ENCODE measurements at places on chromosomes 12 and 14.
A peak's percentile ranks its signal among the peaks of the same experiment; 100 is the strongest.

DNA sequence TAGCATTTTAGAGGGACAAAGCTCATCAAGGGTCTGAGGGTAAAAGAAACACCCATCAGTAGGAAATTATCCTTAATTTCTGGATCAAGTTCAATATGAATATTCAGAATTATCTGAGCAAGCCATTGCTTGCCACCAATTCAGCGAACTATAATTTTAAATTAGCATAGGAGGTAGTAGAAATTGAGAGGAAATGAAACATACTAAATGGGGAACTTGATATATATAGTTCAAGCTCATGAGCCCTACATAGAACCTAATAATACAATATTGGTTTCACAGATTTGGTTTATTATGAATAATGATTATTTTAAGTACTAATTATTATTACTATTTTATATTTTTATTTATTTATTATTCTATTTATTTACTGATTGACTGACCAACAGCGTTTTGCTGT is 42.1 kb upstream of the GXYLT1 start:
- no peak for DNase-seq

DNA sequence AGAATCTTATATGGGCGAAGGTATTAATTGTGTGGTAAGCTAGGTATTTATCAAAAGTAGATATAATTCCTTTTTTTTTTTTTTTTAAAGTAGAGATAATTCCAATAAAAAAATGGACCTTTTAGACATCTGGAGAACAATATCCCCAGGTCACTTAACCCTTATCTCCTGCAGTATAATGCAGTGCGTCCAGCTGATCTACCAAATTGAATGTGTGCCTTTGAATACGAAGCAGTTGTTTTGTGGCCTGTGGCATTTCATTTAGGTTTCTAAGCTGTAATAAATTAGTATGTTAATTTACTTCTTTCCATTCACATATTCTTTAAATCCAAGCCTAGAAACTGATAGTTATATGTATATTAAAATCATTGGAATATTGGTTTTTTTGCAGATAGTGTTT is 3.1 kb downstream of the FUT8 start:
- no peak for DNase-seq

- DNase-seq, result peak; percentile 41
Observed at GRCh38 chr14:52397844-52398243, 83.7 kb downstream of the PTGER2 start.

DNA sequence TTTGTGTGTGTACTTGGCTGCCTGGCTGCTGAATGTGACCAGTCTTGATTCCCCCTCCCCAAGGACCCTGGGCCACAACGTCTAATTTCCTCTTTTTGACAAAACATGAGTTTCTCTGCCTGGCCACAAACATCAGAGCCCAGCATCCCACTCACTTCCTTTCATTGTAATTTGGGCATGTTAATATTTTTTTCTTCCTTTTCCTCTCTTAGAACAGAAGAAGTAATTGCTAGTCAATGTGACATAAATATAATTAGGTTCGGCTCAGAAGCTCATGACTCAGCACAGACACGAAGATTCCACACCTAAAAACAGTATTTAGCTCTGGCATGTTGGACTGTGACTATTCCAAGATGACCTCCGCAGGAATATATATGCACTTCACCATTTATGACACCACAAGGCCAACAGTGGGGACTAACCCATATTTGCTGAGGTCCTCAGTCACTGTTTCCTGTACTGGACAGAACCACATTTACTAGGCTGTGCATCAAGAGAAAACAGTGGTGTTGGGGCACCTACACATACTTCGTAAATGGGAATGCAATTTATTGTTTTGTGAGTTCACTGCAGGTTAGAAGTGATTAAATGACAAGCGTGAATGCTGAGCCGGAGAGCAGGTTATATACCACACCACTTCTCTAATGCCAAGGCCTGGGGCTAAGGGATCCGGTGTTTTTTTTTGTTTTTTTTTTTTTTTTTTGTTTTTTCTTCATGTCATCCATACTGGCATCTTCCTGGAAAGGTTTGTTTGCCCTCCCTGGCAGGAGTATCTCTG is 4.2 kb downstream of the GSG1 start:
- no peak for DNase-seq

- DNase-seq, result peak; percentile 1
Observed at GRCh38 chr12:7542813-7543212, 39.2 kb upstream of the CD163 start.

GRCh38 chr12:109575683-109576082 is 2.1 kb downstream of the MVK start:
- DNase-seq, result no peak

DNA sequence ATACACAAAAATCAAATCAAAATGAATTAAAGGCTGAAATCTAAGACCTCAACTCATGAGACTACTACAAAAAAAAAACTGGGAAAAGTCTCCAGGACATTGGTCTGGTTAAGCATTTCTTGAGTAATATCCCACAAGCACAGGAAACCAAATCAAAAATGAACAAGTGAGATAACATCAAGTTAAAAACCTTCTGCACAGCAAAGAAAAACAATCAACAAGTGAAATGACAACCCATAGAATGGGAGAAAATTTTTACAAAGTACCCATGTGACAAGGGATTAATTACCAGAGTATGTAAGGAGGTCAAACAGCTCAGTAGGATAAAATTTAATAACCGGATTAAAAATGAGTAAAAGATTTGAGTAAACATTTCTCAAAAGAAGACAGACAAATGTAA is 338.7 kb downstream of the SLC16A7 start:
- DNase-seq, result peak; percentile 12

- peak; percentile 60 for DNase-seq
Observed at GRCh38 chr12:58919231-58920101, 838 bp downstream of the LRIG3 start.

DNA sequence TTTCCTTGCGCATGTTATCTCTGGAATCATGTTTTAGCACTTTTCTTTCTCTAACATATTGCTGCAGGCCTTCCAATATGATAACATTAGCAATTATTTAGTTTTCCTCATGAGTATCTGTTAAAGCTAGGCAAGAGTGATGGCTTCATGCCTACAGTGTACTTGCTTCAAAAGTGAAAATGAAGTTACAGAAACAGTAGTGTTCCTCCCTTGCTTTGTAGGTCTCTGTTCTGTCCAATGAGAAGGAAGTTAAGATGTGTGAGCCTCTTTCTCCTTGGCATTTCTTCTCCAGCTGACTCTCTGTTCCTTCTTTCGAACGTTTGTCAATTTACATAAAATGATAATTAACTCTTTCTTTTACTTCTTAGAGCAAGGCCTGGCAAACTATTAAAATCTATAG is 22.2 kb downstream of the LRRIQ1 start:
- DNase-seq, result no peak

DNA sequence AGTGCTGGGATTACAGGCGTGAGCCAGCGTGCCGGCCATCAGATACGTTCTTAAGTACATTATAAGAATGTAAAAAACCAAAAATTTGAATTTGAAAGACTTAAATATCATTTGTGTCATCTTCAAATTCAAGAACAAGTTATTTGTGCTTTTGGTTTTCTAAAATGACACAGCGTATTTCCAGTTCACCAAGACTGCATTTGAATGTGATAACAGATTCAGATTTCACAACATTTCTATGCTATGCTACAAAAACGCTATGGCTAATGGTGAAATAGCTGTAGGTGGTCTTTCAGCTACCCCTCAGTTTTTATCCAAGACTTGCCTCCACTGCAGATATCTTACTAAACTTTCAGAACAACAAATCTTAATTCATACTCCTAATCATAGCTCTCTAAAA is 46.7 kb downstream of the APPL2 start:
- no peak for DNase-seq

GRCh38 chr12:76470028-76470939 is 89.3 kb downstream of the OSBPL8 start:
- peak; percentile 90 for DNase-seq

- no peak for DNase-seq
Observed at GRCh38 chr14:72754949-72755348, 139.0 kb downstream of the DPF3 start.

DNA sequence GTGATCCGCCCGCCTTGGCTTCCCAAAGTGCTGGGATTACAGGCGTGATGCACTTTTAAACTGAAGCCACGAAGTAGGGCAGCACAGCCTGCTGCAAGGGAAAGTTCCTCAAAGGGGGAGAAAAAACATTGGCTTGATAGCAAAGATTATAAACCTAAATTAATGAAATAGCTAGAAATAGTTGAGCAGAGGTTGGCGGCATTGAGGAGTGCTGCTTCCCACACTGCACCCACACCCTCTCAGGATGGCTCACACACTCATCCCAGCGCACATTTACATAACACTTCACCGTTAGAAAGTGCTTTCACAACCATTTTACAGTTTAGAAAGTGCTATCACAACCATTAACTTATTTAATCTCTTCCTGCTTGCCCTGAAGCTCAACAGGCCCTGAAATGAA is 44.4 kb upstream of the TCL1A start:
- no peak for DNase-seq

GRCh38 chr12:21509768-21510167 is 8.2 kb downstream of the GOLT1B start:
- no peak for DNase-seq

DNA sequence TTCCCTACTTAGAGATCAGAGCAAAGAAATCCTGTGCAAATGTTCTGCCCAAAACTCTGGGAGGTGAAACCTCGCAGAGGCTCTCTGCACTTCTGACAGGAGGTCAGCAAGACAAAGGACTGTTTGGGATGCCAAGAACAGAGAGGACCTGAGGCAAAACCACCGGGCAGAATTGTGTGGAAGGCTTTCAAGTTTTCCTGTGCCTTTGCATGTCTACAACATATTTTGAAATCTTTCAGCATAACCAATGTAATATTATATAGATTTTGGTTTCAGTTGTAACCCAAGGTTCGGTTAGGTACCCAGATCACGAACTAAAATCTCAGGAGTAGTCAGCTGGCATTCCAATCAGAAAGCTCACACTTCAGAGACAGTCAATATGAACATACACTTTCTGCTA is 99.4 kb upstream of the PLEKHA5 start:
- no peak for DNase-seq

DNA sequence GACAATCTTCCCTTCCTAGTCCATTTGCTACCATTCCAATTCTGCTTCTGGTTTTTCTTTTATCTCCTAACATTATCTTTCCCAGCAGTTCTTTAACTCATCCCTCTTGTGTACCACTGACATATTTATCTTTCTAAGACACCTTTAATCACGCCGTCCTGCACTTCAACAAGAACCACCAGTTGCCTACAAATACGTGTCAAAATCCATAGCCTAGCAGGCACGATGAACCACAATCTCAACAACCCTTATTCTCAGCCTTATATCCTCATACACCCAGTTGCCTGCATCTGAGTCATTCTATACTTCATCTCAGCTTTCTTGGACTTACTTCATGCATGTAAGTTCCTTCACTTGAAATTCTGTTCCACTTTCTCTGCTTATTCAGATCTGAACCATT is 16.4 kb upstream of the ST8SIA1 start:
- no peak for DNase-seq

DNA sequence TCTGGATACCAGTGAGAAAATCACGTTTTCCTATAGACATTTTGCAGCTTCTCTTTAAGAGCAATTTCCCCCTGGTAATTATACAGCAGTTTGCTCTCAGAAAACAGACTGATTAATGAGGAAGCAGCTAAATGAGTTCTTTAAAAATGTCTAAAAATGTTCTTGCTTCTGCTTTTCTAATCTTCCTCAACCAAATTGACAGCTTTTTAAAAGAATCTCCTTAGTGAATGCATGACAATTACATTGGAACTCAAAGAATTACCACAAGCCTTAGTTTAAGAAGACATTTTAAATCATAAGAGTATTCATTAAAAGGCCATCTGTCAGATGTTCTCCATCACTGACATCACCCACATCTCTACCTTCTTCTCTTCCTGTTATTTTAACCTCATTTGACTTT is 135.8 kb upstream of the PLXNC1 start:
- no peak for DNase-seq

- DNase-seq, result peak; percentile 72
Observed at GRCh38 chr12:69389831-69390230, 30.3 kb downstream of the YEATS4 start.

DNA sequence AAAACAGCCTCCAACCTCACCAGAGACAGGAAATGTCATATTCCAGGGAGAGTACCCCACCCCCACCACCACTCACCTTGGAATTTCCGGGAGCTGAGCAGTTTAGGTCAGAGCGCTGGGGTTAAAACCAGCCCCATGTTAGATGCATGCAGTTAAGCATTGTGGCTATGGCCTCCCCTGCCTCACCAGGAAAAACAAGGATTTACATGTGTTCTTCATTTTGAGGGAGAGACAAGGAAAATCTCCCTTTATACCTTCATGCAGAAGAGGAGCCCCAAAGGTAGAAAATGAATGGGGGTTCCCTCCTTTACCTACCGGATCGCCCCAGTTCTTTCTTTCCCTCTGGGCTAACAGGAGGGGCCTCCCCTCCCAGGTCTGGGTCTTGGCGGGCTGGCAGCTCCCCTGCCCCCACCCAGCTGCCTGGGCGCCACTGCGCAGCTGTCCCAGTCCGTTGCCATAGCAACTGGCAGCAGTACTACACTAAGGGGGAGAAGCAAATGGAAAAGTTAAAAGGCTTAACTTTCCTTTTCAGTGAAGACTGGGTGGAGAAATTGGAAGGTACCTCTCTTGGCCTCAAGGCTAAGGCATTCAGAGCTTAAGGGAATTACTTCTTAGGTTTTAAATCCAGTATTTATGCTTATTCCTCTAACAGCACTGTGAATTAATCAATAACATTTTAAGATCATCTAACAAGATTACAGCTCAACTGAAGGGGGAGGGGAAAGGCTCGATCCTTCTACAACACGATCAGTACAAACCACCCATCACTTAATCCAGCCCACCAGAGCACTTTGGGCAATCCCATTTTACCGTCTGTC is 20.5 kb downstream of the CBX5 start:
- DNase-seq, result peak; percentile 84

- no peak for DNase-seq
Observed at GRCh38 chr14:106060276-106060975, 534.0 kb downstream of the TMEM121 start.

- no peak for DNase-seq
Observed at GRCh38 chr14:69495341-69495921, 10.9 kb downstream of the PLEKHD1 start.
